ENCODE measurements at places on chromosomes 11 and 22.

DNA sequence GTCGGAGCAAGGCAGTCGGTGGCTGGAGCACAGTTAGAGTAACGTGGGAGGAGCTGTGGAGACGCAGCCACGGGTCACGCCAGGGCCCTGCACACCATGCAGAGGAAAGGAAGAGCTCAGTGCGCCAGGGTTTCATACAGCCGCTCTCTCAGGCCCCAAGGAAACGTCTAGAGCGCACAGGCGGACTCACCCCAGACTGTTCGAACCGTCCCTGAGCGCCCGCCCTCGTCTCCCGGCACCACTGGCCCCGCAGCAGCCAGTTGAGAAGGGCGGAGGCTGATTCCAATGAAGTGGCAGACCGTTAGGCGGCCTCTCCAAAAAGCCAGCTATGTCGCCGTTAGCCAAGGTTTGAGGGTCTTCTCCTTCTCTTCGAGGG lies 483 bp upstream of the HYLS1 start:
- peak; percentile 12 for DNase-seq

DNA sequence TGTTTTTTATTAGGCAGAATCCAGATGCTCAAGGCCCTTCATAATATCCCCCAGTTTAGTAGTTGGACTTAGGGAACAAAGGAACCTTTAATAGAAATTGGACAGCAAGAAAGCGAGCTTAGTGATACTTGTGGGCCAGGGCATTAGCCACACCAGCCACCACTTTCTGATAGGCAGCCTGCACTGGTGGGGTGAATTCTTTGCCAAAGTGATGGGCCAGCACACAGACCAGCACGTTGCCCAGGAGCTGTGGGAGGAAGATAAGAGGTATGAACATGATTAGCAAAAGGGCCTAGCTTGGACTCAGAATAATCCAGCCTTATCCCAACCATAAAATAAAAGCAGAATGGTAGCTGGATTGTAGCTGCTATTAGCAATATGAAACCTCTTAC lies 1.4 kb downstream of the HBB start:
- DNase-seq: no peak

DNA sequence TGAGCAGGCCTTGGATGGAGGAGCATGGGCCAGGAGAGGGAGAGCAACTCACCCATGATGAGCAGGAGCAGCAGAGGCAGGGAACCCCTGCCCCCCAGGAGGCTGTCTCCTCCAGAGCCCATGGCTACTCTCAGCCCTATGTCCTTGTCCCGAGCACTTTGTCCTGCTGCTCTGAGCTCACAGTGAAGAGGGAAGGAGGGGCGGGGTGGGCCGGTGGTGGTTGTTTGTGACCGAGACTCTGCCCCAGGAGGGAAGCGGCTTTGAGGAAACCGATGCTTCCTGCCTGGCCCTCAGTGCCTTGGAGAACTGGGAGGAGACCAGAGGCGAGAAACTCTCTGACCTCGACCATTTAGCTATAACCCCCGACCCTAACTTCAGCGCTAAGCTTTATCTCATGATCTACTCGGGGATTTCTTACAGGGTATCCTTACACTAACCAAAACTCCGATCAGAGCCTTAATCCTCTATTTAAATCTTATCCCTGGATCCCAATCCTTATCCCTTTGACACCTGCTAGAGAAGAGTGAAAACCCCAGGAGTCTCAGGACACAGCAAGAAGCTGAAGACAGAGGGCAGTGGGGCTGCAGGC lies at the start of gene ROBO4:
TSS of gene ROBO4 (minus strand) at position 192 of the 589 bp plus-strand sequence. CDS start at position 122, 70 bp downstream.
- no peak for DNase-seq

DNA sequence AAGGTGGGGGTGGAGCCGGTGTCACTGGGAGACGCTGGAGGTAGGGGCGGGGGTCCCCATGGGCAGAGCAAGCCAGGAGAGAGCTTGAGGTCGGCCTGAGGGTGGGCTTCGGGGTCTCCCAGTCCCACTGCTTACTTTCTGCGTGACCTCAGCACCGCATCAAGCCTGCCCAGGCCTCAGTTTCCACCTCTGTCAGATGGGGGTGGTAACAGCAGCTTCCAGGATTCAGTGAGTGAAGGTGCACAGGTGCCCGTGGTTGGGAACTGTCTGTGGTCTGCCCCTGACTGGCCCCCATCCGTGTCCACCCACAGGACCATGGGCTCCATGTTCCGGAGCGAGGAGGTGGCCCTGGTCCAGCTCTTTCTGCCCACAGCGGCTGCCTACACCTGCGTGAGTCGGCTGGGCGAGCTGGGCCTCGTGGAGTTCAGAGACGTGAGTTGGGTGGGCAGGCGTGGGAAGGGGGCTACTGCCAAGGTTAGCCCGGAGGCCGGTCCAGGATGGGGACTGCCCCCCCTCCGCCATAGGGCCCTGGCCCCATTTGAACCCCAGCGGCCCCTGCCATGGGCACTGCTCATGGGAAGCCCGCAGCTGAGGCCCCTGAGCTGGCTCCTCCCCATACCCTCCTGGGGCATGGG lies 2.2 kb downstream of the TCIRG1 start:
- no peak for DNase-seq

- DNase-seq: no peak
Measured at GRCh38 chr11:89220684-89221339, 43.1 kb downstream of the TYR start.

DNA sequence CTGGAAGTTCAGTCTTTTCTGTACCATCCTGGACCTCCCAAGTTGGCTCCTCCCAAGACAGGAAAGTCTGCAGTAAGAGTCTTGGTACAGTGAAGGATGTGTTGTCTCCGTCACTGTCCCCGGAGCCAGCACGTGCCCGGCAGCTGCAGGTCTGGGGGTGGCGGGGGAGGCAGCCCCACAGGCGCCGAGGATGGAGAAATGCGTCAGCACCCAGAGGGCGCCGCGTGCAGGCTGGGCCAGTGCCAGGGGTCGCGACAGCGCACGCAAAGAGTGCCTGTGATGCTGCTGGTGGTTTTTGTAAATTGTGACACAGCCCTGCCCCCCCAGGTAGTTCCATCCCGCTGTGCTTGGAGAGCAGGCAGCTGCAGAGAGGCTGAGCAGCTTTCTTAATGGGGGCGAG lies 1200.5 kb downstream of the BRD1 start:
- DNase-seq: no peak

GRCh38 chr22:34761111-34761510 lies 304.8 kb upstream of the ISX start:
- DNase-seq: no peak

GRCh38 chr11:93493252-93493897 lies 49.8 kb downstream of the SMCO4 start:
- no peak for DNase-seq

DNA sequence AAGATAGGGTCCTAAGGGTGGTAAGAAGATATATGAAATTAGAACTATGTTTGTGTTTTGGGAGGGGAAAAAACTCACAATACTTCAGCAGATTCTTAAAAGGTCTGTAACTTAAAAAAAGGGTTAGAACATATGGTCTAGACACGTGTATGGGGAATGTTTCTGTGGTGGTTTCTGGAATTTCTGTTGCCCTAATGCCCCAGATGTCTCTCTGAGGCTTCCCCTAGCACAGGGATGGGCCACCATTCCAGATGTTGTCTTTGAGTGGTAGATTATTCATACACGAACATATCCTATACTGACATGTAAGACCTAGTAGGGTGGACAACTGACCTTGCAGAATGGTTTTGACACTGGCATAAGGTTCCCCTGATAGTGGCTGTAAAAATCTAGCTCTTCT lies 26.2 kb downstream of the EHF start:
- no peak for DNase-seq

GRCh38 chr11:60910281-60910687 lies 3.7 kb upstream of the TMEM109 start:
- no peak for DNase-seq
